ENCODE measurements at places on chromosomes 3 and 15. TPM values are rescaled to one million over a fixed set of nuclear protein-coding genes. Genes with fewer than 3 reads are reported as not detected.

GOLGA8Q gene
- total RNA-seq, result not detected

FBXO40 gene
- total RNA-seq, result not detected

ACTC1 gene
- not detected for total RNA-seq

ESYT3 gene
- under 0.01 TPM for total RNA-seq

CCR1 gene
- total RNA-seq, result not detected

VPS39 gene
- total RNA-seq, result 31.4 TPM

CLEC3B gene
- 203 TPM for total RNA-seq

MESP2 gene
- not detected for total RNA-seq

DUOXA2 gene
- not detected for total RNA-seq

TF gene
- total RNA-seq, result under 0.01 TPM

PRSS50 gene
- total RNA-seq, result not detected

TMEM108 gene
- 0.81 TPM for total RNA-seq

ARGFX gene
- not detected for total RNA-seq

NDUFB4 gene
- 97.5 TPM for total RNA-seq

NCK1 gene
- 58.5 TPM for total RNA-seq

MYRIP gene
- 0.54 TPM for total RNA-seq

BFSP2 gene
- total RNA-seq, result not detected

NEK11 gene
- 1.9 TPM for total RNA-seq

SUMF1 gene
- 56.0 TPM for total RNA-seq

PLCB2 gene
- 1.1 TPM for total RNA-seq

SLC15A2 gene
- 0.18 TPM for total RNA-seq
